ENCODE measurements at places on chromosomes 3 and 15.

- DNase-seq = no peak
These were observed 19.1 kb downstream of the HSPBAP1 start for GRCh38 chr3:122774564-122774963.

GRCh38 chr15:74441248-74441941, 7.6 kb upstream of the SEMA7A start:
- DNase-seq = no peak

GRCh38 chr15:43489191-43489590, 3.8 kb downstream of the TP53BP1 start:
- DNase-seq = no peak

DNA sequence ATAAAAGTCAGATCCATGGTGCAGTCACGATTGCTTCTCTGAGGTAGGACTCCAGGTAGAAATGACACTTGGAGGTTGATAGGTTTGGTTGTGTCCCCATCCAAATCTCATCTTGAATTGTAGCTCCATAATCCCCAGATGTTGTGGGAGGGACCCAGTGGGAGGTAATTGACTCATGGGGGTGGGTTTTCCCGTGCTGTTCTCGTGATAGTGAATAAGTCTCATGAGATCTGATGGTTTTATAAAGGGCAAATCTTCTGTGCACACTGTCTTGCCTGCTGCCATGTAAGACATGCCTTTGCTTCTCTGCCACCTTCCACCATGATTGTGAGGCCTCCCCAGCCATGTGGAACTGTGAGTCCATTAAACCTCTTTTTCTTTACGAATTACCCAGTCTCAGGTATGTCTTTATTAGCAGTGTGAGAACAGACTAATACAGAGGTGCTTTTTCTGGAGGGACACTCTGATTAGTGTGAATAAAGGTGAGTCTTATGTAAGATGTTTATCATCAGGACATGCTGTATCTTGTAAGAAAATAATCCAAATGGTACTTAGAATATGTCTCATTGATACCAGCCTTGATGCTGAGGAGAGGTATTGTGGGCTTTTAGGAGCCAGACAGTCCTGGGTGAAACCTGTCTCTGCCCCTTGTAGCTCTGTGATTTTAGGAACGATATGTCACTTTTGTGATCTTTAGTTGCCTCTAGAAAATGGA, 43.0 kb downstream of the SLCO3A1 start:
- no peak for DNase-seq

- DNase-seq = no peak
These were observed 424.3 kb upstream of the ATP10A start for GRCh38 chr15:26287381-26287780.

GRCh38 chr3:122111974-122112373, 56.8 kb downstream of the CD86 start:
- DNase-seq = no peak

DNA sequence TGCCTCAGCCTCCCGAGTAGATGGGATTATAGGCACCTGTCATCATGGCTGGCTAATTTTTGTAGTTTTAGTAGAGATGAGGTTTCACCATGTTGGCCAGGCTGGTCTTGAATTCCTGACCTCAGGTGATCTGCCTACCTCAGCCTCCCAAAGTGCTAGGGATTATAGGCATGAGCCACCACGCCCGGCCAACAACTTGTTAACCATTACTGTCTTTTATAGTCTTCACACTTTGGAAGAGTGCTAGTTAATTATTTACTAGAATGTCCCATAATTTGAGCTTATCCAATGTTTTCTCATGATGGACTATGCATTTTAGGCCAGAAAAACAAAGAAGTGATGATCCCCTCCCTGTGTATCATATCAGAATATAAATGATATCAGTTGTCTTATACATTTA, 288.6 kb upstream of the CBLB start:
- no peak for DNase-seq

- no peak for DNase-seq
These were observed 81.9 kb upstream of the SLCO2A1 start for GRCh38 chr3:134111616-134112015.

DNA sequence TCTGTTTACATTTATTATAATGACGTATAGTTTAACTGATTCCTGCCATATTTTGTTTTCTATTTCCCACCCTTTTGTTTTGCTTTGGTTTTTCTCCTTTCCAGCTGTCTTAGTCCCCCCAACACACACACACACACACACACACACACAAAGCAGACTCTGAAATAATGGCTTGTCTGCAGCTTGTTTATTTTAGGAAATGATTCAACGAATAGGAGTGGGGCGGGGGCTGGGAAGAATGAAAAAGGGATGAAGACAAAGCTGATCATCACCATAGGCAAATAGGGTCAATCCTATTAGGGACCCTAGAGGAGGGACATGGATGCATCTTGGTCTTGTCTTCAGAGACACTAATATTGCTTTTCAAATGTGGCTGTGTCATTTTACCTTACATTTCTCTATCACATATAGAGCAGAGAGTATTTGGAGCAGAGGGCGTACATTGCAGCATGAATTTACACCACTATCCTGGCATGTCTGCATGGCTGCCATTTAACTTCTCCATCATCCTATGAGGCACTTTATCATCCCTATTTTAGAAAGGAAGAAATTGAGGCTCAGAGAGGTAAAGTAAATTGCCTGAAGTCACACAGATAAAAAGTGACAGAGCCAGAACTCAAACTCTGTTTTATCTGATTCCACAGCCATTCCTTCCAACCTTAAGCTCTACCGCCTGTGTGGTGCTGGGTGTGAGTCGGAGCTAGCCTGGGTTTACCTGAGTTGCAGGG, 147.2 kb upstream of the TPM1 start:
- no peak for DNase-seq

DNA sequence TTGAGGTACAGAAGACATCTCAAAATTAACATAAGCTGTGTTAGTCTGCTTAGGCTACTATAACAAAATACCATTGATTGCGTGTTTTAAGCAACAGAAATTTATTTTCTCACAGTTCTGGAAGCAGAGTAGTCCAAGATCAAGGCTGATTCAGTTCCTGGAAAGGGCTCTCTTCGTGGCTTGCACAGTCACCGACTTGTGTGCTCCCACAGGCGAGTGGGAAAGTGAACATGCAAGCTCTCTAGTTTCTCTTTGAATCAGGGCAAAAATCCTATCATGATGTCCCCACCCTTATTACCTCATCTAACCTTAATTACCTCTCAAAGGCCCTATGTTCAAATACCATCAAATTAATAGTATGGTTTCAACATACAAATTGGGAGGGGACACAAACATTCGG, 505.9 kb downstream of the ZIC1 start:
- DNase-seq = no peak

DNA sequence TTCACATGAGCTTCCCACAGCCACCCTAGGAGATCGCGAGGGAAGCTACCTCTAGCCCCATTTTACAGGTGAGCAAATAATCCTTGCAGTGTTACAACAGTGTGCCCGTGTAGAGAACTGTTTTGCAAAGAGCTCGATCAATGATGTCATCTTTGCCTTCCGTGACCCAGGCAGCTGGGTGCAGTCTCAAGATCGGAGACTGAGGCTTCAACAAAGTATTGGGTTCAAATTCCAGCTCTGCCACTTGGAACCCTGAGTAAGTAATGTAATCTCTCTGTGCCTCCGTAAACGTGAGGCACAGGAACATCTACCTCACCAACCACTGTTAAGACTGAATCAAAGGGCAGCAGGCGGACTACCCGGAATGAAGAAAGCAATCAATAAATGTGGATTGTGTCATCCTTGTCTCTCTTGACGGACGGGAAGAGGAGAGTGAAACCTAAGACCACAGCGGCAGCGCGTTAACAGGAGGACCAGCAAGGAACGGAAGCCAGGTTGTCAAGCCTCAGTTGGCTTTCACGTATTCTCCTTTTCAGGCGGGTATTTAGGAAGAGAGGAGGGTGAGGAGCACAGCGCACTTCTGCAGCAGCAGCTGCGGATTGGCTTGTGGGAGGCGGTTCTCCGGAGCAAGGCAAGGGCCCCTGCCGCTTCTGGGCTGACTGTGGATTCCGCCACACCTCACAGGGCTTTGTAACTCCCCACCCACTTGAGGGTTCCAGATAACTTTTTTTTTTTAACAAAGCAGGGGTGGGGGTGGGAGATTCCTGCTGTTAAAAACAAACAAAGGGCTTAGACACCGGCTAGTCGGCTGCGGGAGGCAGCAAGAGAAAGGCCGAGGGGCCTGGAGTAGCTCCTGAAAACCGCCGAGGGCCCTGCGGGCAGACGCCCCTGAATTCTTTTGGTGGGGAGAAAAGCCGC, 1.5 kb upstream of the SMAD3 start:
- no peak for DNase-seq

DNA sequence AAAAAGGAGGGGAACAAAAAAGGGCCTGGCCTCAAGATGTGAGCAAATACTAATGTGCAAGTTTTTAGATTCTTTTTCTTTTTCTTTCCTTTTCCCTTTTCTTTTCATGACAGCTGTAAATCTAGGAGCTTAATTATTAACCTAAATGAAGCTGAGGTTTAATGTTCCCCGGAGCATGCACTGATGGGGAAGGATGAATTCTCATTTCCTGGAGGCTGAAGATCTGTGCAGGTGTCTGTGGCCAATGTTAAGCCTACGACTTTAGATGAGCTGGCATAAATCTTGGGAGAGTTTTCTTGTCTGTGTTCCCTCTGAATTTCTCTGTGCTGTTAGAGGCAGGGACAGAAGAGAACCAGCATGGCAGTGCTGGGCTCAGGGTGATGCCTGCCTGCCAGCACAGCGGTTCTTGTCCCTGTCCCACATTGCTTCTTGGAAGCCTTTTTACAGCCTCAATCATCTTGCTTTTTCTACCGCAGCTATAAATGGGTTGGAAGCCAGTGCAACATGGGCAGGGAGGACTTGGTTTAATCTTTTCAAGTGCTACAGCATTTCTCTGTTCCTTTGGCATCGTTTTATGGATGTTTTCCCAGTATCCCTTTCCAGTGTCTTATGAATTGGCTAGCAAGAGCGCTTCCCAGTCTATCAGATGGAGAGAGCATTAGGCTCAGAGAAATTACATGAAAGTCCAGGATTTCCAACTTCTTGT, 119.1 kb downstream of the ATG7 start:
- DNase-seq = no peak

DNA sequence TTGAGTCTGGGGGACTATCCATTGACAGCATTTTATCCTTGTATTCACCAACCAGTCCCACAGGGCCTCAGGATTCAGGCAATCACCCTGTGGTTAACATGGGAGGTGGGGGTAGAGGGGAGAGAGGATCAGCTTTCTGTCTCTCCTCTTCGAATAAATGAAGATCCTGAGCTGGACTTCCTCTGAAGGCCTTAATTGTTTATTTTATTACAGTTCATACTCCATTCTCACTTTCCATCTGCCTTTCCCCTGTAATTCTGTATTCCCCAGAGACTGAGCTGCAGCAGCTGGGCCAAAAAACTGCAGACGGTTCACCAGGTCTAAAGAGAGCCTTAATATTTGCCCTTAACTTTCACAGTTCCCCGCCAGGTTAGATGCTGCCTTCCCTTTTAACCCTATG, 11.9 kb downstream of the TAGLN3 start:
- no peak for DNase-seq

GRCh38 chr15:25971053-25971452, 107.9 kb upstream of the ATP10A start:
- DNase-seq = no peak

DNA sequence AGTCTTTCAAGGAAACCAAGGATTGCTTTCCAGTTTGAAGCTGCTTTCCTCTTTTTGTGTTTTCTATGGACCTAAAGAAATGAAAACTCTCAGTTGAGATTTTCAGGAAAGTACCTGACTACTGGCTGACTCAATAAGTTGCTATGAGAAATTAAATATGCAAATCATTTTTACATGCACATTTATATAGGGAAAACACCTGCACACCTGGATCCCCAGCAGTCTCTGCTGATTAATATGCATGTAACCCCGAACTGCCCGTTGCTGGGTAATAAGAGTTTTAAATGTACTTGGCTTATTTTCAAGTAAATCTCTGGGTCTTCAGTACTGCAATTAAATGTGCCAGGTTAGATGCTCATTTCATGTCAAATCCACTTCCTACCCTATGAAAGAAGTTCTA, 77.2 kb downstream of the KBTBD8 start:
- no peak for DNase-seq

GRCh38 chr15:67180514-67181191, 73.8 kb downstream of the AAGAB start:
- peak; percentile 68 for DNase-seq

- no peak for DNase-seq
These were observed 210.9 kb upstream of the TOPAZ1 start for GRCh38 chr3:44030687-44031305.

DNA sequence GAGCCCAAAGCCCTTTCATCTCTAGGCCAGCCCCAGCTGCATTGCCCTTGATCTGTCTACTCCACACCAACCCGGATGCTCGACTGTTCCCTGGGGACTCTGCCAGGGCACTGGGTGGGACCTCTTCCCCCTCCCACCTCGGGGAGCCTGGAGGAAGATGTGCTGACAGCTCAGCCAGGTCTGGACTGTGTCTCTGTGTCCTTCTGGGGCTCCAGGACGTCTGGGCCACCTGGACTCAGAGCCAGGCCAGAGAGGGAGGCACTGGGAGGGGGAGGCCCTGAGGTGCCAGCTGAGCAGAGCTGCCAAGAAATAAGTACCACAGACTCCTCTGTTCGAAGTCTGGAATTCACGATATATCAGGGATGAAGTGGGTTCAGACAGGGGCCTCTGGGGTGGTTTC, 5.8 kb upstream of the HCN4 start:
- DNase-seq = no peak

GRCh38 chr15:52870015-52870414, 79.9 kb upstream of the ONECUT1 start:
- DNase-seq = no peak

DNA sequence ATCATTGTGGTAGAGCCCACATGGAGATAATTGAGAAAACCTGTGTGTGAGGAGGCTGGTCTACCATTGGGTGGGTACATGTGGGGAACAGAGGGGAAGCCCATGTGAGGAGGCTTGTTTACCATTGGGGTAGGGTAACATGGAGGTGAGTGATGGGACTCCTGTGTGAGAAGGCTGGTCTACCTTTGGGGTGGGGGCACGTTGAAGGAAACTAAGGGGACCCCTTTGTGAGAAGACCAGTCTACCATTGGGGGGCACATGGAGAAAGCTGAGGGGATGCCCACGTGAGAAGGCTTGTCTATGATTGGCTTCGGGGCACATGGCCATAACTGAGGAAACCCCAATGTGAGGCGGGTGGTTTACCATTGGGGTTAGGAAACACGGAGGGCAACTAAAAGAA, 158.5 kb downstream of the FBLN2 start:
- peak; percentile 29 for DNase-seq

Data from coronary artery (tissue), 2 donors.